ENCODE measurements at places on chromosomes 1 and 21.

DNA sequence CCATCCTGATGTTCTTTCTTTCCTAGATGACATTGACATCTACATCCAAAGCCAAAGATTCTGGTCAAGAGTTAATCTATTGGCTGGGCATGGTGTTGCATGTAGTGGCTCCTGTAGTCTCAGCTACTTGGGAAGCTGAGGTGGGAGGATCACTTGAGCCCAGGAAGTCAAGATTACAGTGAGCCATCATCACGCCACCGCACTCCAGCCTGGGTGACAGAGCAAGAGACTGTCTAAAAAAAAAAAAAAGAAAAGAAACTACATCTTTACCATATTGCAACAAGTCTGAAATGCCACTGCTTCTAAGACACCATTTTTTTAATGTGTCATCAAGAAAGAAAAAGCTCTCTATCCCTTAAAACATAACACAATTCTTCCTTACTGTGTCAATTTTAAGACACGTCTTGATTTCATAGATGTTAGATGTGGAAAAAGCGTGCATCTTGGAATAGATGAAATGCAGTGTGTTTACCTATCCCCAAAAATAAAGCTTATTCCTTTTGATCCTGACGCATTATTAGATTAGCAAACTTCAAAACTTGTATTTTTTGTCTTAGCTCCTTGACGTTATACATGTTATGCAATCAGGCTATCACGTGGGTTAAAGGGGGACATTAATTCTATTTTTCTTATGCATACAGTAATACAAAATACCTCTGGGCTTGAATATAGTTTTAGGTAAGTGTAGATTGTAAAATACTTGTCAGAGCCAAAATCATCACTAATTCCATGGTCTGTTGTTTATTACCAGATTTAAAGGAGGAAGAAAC, 46.3 kb downstream of the ELAPOR1 start:
- no peak for DNase-seq

DNA sequence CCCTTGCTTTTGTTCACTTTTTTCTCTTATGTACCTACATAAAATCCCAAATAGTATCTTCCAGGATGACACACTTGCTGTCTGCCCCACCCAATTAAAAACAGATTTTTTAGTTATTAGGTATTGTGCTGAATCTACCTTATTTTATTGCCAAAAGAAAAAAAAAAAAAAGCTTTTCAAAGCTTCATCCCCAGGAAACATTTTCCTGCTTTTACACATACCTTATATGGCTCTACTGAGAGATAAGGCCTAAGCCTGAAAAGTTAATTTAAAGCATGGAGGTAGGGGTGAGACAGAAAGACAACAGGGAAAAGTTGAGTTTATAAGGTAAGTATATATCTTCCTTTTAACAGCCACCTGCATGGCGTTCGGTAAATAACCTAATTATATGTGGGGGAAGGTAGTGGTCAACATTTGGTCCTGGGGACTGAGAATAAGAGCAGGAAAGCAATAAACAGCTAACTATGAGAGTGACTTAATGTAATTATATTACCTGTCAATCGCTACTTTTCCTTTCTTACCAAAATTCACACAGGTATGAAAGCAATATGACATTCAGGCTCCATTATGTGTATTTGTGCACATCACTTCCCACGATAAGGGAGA, 54.6 kb upstream of the BOLA1 start:
- DNase-seq = no peak

GRCh38 chr21:46622226-46622625, 13.2 kb upstream of the PRMT2 start:
- peak; percentile 13 for DNase-seq

DNA sequence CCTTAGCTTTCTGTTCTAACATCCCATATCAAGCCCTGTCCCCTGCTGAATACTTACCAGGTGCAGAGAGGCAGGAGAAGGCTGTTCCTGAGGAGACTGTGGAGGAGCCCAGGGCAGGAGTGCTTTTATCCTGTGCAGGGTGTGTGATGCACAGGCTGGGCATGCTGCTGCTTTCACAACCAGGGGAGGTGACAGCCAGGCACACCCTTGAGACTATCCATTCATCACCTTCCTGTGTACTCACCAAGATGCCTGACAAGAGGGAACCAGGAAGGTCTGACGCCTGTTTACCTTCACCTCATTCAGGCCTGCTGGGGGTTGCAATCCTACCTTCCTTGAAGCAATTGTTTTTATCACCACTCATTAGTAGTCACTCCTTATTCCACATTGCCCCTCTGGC, at the start of gene LCE3E:
TSS of gene LCE3E (minus strand) at position 100 of the 400 bp plus-strand sequence. CDS start 572 bp downstream, outside the sequence.
- DNase-seq = no peak

GRCh38 chr21:45356251-45356650, 48.7 kb upstream of the COL18A1 start:
- no peak for DNase-seq

DNA sequence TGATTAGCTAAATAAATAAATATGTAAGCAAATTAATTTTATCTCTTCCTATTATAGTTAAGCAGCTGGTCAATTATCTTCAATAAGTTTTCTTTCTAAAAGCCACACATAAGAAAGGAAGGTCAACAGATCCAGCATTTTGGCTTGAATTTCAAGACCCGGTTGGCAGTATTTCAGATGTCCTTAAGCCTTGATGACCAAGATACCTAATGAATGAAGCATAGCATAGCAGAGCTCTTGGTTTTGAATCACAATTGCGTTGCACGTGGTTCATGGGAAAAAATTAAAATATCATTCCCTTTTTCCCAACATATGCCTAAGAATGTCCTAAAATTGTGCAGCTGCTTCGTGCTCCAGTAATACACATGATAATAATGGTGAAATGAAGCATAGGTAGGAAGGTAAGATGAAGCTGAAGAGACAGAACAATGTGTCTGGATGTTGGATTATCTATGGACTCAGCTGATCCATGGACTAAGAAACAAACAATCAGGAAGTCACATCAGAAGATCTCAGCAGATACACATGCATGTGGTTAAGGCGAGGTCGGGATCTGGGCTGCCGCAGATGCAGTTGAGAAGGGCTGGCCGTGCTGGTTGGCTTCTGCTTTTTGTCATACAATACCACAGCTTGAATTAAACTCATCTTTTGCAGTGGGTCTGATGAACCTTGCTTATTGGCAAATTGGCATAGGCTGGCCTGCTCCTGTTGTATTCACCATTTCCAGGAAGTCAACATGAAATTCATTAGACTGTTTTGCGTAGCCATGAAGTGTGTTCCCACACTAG, 284.9 kb upstream of the RUNX1 start:
- DNase-seq = no peak

DNA sequence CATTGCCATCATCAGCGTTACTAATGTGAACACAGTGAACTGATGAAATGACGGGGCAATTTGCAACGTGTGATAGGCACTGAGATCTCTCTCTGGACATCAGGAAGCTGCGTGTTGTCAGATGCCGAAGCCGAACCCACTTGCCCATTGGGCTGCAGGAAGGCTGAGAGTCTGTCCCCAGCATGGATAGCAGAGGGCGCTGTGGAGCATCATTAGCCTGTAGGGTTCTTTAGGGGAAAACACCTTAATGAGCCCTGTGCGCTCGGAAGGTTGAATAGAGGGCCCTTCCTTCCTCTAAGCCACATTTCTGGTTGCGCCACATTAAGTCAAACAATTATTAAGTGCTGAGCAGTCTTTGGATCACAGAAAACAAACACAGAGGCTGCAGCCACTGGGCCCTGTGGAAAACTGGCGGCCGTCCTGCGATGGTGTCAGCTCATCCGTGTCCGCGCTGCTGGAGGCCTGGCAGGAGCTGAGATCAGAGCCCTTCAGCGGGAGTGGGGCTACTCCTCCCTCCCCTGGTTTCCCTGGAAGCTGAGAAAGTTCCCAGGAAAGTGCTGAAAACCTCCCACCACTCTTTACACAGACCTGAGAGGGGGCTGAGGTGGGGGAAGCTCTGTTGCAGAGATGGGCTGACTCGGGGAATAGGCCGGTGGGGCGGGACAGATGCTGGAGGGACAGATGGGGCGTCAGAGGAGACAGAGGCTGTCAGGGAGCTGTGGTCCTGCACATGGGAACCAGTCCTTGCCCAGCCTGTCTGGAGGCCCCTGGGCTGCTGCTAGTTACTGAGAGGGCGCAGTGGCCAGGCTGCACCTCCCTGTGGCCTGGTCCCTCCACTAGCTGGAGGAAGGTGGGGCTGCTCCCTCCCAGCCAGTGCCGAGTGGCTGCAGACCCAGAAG, 12.7 kb downstream of the TFF2 start:
- peak; percentile 77 for DNase-seq

DNA sequence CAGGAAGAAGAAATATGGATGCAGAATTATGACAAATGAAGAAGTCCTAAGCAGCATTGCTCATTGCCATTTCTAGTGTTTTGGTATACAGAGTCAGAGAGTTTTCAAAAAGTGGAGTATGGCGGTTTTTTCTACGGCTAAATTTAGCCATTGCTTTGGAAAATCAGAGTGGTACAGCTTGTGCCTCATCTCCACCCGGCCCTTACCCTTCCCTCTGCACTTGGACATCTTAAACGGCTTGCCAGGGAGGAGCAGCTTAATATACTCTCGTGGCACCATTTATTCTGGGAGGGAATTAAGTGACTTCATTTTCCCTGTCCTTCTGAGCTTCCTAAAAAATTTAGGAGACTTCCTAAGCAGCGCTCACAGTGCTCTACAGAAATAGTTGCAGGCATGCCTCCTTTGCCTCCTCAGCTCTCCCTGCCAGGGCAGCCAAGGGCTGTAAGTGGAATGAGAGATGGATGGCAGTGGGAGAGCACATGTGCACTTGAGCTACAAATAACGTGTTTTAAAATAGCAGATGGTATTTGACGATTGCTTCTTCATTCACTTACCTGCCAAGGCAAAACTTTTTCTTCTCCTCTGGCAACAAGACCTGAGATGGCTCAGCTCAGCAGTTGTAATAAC, 51.5 kb upstream of the VAMP3 start:
- no peak for DNase-seq

GRCh38 chr21:23887725-23888306, 1719.5 kb downstream of the MRPL39 start:
- DNase-seq = no peak

GRCh38 chr1:233005703-233006102, 55.3 kb downstream of the NTPCR start:
- no peak for DNase-seq

DNA sequence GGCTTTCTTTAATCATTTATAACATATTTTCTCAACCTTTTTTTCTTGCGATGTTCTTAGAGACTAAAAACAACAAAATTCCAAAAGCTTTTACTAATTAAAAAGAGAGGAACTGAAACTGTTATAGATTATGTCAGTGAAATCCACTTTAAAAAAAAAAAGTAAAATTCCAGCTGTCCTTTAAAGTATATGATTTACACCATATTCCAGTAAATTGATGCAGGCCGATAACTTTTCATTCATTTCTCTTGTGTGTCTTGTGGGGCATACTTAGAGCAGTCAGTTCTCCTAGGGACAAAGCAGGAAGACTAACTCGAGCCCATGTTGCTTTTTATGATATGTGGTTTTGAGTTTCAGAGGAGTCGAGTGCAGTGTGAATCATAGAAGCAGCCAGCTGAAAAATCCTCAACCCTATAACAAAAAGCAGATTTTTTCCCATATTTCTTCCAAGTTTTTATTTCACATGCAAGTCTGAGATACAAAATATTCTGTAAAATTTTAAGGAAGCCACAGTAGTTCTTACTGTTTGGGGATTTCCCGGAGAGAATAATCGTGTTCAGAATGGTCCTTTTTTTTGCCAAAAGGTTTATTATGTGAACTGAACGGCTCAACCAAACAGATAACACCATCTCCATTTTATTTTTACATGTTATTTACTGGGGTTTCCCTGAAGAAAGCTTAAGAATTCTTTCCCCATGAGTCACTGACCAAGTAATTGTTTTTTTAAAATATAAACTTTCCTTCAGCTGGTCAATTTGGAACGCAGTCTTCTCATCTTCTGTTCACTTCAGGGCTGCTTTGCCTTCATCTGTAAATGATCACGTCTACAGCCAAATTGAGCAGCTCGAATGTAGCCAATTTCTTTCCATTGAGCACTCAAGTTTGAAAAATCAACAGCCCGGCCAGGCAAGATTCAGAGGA, 77.0 kb upstream of the C1orf105 start:
- no peak for DNase-seq

- DNase-seq = no peak
Observed at GRCh38 chr1:8525216-8525557, 207.3 kb downstream of the SLC45A1 start.

DNA sequence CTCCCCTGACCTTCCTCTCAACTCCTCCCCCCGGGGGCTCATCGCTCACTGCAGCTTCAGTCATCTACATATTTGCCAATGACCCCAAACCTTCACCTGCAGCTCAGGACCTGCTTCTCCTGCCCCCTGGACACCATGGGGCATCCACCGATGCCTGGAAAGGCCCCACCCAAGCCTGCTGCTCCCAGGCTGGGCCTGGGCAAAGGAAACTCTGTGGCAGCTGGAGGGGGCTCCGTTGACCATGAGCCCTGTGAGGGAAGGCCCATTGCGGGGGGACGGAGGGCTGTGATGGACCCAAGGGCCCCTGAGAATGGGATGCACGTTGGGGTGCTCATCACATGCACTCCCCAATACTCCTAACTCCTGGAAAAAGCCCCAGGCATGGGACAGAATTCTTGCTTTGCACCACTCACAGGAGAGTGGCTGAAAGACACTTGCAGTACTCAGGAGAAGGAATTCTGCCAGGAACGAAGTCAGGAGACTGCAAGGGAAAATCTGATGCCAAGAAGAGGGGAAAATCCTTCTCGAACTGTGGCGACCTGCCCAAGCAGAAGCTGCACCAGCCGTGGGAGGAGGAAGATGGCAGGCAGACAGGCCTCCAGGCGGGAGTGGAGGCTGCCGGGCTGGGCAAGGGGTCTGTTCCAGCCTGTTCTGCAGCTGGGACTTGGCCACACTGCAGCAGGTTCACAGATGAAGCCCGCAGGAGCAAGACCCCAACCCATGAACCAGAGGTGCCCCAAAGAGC, 18.4 kb downstream of the MATN1 start:
- DNase-seq = no peak

- DNase-seq = no peak
Observed at GRCh38 chr1:61953076-61953789, 211.0 kb downstream of the PATJ start.

GRCh38 chr21:31609081-31609480, 50.4 kb upstream of the SOD1 start:
- no peak for DNase-seq

GRCh38 chr21:34073032-34073748, at the start of the genes MRPS6 and SLC5A3:
MRPS6 (plus strand) TSS chr21:34073578; CDS start chr21:34073701, 123 bp downstream.
SLC5A3 (plus strand) TSS chr21:34073578; CDS start chr21:34095199, 21,621 bp downstream.
- peak; percentile 49 for DNase-seq

DNA sequence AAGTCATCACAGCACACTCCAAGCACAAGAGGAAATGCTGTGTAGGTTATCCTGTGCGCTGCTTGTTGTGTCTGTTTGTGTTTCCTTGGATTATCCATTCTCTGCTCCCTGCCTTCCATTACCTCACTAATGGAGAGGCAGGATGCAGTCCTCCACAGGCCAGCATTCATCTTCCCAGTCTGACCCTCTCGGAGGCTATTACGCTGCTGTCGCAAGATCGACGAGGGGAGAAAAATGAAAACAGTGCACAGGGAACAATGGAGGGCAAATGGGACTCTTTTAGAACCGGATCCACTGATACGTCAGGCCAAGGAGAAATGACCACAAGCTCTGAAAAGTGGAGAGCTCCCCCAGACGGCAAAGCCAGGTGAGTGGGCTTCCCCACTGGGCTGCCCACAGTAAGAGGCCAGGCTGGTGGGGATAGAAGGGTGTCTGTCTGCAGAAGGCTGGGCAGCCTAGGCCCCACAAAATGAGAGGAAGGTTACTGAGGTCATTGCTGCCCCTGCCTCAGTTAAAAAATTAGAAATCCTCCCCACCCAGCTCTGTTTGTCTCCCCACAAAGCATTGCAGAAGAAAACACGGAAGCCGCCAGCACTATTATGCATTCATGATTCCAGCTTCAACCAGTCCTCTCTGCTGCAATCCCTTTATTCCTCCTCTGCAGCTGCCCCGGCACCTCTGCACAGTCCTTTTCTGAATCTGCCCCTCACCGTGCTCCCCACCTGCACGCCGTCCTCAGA, 21.7 kb downstream of the LRRN2 start:
- DNase-seq = no peak

All from stimulated activated CD8-positive, alpha-beta memory T cell treated with anti-CD3 and anti-CD28 coated beads, Interleukin-7, amount 100 ng/mL, for 1 hour (primary cell).